ENCODE measurements at places on chromosomes 2 and 18.
A peak's percentile ranks its signal among the peaks of the same experiment; 100 is the strongest.

DNA sequence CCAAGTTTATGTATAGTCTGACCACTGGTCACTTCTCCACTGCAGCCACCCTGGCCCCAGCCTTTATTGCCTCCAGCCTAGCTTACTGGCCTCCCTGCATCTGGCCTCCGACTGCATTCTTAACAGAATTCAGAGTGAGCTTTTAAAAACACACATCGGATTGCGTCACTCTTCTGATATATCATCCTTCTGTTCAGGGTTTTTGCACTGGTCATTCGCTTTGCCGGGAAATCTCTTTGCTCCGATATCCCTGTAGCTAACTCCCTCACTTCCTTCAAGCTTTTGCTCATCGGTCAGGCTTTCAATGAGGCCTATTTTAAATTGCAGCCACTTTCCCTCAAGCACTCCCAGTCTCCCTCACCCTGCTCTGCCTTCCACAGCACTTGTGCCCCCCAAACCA, 101.6 kb upstream of the DLX2 start:
- no peak for DNase-seq

GRCh38 chr2:100621371-100621951, 58.7 kb downstream of the PDCL3 start:
- DNase-seq, result no peak

GRCh38 chr18:5030636-5031035, 166.4 kb downstream of the AKAIN1 start:
- DNase-seq, result no peak

DNA sequence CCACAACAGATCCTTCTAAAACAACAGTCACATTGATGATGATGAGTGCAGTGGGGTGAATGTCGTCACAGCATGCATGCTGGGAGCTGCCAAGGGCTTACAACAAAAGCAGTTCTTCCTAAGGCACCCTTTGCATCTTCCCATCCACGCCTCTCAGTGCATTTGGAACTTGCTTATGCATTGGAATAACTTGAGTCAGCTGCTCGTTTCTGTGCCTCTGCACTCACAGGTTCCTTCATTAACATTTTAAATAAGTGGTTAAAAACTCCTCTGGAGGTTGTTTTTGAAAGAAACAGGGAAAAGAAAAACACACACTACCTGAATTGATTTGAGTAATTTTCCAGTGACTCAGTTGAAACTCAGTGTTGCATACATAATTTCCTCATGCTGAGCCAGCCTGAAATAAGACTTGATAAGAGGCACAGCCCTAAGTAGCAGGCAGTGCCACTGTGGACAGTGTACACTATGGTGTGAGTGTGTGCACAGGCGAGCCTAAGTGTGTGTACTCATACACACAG, 46.8 kb upstream of the TRIM43B start:
- no peak for DNase-seq

GRCh38 chr2:35185861-35186412, 1169.6 kb upstream of the CRIM1 start:
- DNase-seq, result no peak

GRCh38 chr18:51988277-51988676, 351.7 kb upstream of the DCC start:
- DNase-seq, result no peak

GRCh38 chr18:31101183-31102024, 817 bp downstream of the DSC2 start:
- DNase-seq, result no peak

- peak; percentile 22 for DNase-seq
These were observed 1053.5 kb upstream of the FAM98A start for GRCh38 chr2:34652636-34653035.

GRCh38 chr2:145431181-145431951, 911.4 kb upstream of the ZEB2 start:
- DNase-seq, result no peak

- no peak for DNase-seq
These were observed 84.8 kb upstream of the TTN start for GRCh38 chr2:178891959-178892485.

DNA sequence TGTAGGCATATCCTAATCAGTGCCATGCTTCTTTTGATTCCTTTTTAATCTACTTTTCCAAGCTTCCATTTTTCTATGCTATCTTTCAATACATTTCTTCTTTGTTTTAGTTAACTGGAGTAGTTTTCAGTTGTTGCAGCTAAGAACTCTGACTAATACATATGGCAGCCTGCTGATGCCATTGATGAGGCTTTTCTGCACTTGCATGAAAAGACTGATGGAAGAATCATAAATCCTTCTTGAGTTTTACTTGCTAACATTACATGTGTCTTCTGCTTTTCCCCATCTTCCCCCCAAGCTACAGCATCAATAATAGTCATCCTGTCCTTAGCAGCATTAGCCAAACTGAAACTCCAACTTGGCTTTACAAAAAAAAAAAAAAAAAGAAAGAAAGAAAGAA, 203.3 kb downstream of the LRP1B start:
- DNase-seq, result no peak

GRCh38 chr18:39380866-39381265, 1815.3 kb upstream of the CELF4 start:
- no peak for DNase-seq

DNA sequence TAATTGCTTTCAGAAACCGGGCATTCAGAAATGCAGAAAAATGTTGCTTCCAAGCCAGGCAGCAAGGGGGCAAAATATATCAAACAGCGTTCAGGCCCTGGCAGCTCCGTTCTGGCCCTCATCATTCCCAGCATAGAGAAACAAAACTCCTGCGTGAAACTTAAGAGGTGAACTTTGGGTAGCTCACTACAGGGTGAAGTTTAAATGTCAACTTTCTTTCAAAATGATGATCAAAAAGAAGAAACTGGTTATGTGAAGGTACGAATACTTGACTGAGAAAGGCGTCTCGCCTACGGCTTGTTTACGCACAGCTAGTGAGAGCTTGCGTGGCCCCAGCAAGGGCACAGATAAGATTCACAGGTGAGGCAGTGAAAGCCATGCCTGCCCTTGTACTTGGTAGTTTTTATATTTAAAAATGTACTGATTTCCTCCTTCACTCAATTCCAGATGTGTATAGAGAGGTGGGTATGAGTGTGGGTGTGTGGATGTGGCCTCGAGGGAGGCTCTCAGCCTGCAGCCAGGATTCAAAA, 127.5 kb downstream of the NFATC1 start:
- no peak for DNase-seq

DNA sequence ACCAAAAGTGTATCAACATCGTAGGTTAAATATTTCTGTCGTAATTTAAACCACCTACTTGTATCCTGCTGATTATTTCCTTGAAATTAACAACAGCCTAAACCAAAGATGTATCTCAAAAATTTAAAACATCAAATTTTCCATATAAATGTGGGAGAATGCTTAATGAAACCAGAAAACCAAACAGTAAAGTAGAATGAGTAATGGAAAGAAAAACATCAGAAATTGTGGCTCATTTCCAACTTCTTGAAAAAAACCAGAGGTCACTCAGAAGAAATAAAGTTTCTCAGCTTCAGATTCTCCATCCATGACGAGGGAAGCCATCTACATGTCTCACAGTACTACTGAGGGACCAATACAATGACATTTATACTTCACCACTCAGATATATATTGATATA, 296.5 kb downstream of the NOL4 start:
- DNase-seq, result no peak

- DNase-seq, result no peak
These were observed 6.9 kb downstream of the YES1 start for GRCh38 chr18:805008-805754.

- no peak for DNase-seq
These were observed 13.4 kb downstream of the NIFK start for GRCh38 chr2:121723316-121723715.

DNA sequence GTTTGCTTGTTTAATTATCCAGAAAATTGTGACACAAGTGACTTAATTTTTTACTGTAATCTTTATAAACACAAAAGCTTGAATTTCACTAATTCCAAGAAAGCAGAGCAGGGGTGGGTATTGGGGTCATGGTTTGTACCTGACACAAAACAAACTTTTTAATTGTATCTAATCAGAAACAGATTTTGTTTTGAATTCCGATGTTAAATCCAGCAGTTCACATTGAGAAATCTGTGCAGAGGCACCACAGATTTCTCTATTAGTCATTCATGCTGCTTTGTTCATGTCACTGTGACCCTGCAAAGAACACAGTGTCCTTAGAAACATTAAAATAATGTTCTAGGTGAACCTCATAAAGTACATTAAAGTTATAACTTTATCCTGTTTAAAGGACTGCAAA, 443.4 kb downstream of the NYAP2 start:
- DNase-seq, result no peak

GRCh38 chr18:23377669-23378301, 75.3 kb upstream of the RIOK3 start:
- DNase-seq, result peak; percentile 55

GRCh38 chr2:201450954-201451291, 335 bp downstream of the TRAK2 start:
- no peak for DNase-seq

GRCh38 chr18:31275722-31276463, 42.1 kb upstream of the DSG1 start:
- DNase-seq, result no peak

- no peak for DNase-seq
These were observed 93.0 kb downstream of the MAIP1 start for GRCh38 chr2:200048421-200048820.

DNA sequence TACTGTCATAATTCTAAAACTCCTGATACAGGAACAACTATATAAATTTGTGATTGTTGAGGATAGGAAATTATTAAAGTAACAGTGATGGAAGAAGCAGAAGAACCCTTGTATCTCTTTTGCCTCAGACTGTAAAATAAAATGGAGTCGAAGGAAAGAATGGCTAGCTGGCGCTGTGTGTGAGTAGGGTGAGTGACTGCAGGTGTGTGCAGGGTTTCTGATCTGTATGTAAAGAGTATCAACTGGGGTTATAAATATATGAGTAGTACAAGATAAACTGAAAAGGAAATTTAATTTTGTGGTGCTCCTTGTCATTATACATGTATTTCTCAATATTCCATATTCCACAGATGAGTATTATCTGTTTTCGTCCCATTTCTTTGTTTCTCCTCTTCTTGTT, 15.2 kb downstream of the POLI start:
- no peak for DNase-seq

- no peak for DNase-seq
These were observed 258.9 kb upstream of the APCDD1 start for GRCh38 chr18:10195529-10195928.

GRCh38 chr2:21393173-21393572, 269.4 kb downstream of the TDRD15 start:
- no peak for DNase-seq
